Stimulated activated CD4-positive, alpha-beta T cell treated with anti-CD3 and anti-CD28 coated beads, Interleukin-4, amount 100 ng/mL, for 48 hours (primary cell): ENCODE measurements at places on chromosomes 12 and 14.

DNA sequence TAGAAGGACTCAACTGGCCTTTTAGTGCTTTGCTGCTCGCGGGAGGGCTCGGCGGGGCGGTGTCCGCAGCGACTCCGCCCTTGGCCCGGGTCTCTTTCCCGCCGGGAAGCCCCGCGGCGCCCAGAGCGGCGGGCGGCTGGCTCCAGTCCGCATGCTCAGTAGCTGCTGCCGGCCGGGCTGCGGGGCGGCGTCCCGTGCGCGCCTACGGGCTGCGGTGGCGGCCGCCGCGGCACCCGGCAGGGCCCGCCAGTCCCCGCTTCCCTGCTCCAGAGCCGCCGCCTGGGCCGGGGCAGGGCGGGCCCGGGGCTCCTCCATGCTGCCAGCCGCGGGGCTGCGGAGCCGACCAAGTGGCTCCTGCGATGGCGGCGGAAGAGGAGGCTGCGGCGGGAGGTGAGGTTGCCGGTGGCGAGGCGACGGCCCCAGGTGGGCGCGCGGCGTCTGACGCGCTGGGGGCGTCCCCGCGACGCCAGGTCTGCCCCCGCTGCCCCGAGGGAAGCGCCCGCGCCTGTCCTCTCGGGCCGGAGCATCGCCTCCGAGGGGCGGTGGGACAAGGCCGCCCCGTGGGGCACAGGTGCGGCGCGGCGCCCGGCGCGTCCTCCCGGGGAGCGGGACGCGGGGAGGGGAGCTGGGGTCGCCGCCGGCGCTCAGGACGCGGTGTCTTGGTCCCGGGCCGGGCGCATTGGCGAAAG, at the start of gene BMAL2:
Gene BMAL2, plus strand, starts transcription at position 123 of the 689 bp plus-strand sequence. Its CDS starts 237 bp downstream, at position 360.
- peak; percentile 30 for DNase-seq

DNA sequence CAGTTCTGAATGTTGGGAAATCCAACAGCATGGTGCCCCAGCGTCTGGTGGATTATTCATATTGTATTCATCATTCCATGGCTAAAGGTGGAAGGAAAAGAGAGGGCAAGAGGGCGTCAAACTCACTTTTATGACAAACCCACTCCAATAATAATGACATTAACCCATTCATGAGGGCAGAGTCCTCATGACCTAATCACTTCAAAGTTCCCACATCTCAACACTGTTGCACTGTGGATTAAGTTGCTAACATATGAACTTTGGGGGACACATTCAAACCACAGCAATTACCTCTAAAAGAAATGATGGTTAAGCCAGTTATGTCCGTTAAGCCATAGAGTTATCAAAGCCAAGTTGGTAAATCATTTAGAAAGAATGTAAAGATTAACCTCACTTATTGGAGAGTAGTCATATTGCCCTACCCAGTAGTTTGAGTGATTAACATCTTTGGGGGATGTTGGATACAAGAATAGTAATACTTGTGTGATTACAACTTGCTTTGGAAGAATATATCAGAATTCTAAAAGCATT, 212.4 kb upstream of the FLRT2 start:
- DNase-seq, result no peak

GRCh38 chr12:104641862-104642261, 185.1 kb downstream of the CHST11 start:
- DNase-seq, result no peak

DNA sequence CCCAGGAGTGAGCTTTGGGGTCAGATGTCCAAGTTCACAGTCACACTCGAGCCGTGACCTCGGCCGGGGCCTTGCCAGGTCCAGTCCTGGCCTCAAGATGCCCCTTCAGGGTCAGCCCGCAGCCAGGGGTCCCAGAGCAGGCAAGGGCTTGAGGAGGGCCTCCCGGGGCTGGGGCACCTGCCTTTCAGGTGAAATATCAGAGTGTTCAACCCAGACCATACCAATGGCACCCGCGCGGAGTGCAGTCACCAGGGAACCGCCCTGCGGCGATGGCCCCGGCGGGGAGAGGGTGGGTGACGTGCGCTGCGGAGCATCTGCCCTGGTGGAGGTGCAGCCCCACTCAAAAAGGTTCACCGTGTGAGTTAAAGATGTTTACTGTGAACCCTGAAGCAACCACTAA, 16.9 kb downstream of the LRCOL1 start:
- DNase-seq, result no peak

DNA sequence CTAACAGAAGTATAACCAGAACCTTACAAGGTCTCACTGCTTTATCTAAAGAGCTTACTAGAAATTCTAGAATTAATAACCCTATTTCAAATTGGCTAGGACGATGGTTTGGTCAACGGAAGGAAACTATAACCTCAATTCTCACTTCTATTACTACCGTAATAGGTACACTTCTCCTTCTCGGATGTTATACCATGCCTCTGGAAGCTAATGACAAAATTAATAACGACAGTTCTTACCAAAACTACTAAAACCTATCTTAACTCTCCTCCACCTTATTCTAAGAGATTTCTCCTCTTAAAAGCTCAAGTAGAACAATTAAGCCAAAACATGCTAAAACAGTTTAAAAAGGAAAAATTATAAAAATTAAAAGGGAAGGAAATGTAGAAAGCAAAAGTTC, 23.7 kb upstream of the UBC start:
- DNase-seq, result no peak

GRCh38 chr12:6958609-6959057, 7.5 kb downstream of the PTPN6 start:
- DNase-seq, result no peak

- DNase-seq, result no peak
Observed at GRCh38 chr12:95545731-95546490, 5.4 kb downstream of the USP44 start.

DNA sequence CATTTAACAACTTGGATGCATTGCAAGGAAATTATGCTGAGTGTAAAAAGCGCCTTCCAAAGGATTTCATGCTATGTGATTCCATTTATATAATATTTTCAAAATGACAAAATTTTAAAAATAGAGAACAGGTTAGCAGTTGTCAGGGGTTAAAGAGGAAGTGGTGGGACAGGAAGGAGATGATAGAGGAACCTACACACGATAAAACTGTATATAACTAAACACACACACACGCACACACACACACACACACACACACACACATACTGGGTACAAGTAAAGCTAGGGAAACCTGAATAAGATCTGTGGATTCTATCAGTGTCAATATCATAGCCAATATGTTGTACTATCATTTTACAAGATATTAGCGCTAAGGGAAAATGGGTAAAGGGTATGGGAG, 17.2 kb downstream of the TTC9 start:
- DNase-seq, result no peak

- no peak for DNase-seq
Observed at GRCh38 chr14:75044752-75045151, 6.5 kb downstream of the MLH3 start.

GRCh38 chr12:49703647-49704137, 3.5 kb downstream of the FMNL3 start:
- DNase-seq, result no peak

GRCh38 chr12:125282921-125283320, 217.7 kb downstream of the AACS start:
- DNase-seq, result no peak

DNA sequence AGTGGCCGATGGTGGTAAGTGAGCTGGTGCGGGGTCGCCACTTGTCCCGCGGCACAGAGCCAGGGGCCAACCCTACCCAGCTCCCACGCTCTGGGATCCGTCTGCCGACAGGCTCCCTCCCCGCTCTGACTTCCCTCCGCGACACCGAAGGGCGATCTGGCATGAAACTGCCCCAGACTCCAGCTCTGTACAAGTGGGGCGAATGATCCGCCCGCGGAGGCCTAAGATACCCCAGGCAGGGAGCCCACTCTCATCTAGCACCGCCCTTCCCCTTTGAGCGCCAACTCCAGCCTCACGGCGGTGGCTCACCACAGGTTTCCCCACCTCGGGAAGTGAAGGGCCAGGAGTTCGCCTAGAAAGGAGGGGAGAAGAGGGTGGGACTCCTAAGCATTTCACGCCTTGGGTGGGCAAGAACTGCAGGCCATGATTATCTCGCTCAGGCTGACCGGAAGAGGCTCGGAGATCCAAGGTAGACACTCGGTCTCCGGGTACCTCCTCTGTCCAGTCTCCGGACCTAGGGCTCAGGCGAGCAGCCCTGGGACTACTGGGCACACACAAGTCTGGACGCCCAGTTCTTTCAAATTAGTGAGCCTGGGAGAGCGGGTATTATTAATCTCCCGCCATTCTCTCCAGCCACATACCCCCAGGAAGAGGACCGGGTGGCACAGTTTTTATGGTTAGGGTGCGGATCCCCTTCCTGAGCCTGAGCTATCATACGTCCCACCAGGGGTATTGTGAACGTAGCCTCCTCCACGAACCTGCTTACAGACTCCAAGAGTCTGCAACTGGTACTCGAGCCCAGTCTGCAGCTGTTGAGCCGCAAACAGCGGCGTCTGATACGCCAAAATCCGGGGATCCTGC, 849 bp downstream of the WNT1 start:
- DNase-seq, result no peak

DNA sequence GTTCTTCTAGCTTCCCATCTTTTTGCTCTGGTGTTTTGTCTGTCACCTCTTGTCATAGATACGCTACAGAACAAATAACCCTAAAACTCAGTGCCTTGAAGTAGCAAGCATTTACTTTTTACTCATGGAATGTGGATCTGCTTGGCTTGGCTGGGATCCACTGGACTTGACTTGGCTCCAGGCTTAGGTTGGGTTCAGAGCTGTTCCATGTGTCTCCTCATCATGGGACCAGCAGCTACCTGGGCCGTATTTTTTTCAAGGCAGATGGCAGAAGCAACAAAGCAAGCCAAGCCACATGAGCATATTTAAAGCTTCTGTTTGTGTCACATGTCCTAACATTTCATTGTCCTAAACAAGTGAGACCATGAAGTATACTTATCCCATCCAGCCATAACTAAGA, 48.7 kb upstream of the ATF1 start:
- DNase-seq, result no peak

DNA sequence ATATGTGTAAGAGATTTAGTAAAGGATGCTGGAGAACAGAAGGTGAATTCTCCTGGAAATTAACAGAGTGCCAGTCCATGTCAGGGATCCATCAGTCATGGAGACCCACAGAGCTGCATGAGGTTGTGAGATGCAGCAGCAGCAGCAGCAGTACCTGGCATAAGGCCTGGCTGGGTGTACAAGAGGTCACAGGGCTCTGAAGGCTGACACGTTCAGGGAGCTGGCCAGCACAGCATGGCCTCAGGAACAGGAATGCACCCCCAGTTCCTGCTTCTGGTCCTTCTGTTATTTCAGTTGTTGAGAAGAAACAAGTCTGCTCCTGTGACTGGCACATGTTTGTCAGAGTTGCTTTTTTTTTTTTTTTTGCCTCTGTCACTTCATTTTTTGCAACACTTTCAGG, 210.8 kb downstream of the CNTN1 start:
- no peak for DNase-seq

- DNase-seq, result no peak
Observed at GRCh38 chr14:96246539-96246847, 9.5 kb upstream of the BDKRB1 start.

DNA sequence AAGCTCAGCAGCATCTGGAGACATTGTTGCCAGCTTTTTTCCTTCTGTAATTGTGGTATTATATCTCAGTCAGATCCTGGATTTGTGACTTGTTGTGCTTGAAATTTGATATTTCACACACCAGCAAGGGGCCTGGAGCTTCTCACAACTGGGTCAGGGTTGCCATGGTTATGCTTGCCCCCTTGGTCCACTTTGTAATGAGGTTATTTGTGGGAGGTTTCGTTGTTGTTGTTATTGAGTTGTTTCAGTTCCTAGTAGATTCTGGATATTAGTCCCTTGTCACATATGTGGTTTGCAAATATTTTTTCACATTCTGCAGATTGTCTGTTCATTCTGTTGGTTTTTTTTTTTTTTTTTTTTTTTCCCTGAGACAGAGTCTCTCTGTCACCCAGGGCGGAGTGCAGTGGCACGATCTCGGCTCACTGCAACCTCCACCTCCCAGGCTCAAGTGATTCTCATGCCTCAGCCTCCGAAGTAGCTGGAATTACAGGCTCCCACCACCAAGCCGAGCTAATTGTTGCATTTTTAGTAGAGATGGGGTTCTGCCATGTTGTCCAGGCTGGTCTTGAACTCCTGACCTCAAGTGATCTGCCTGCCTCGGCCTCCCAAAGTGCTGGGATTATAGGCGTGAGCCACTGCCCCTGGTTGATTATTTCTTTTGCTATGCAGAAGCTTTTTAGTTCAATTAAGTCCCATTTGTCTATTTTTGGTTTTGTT, 80.6 kb upstream of the ETV6 start:
- DNase-seq, result no peak

GRCh38 chr14:64213086-64213485, 81.1 kb downstream of the ESR2 start:
- no peak for DNase-seq

DNA sequence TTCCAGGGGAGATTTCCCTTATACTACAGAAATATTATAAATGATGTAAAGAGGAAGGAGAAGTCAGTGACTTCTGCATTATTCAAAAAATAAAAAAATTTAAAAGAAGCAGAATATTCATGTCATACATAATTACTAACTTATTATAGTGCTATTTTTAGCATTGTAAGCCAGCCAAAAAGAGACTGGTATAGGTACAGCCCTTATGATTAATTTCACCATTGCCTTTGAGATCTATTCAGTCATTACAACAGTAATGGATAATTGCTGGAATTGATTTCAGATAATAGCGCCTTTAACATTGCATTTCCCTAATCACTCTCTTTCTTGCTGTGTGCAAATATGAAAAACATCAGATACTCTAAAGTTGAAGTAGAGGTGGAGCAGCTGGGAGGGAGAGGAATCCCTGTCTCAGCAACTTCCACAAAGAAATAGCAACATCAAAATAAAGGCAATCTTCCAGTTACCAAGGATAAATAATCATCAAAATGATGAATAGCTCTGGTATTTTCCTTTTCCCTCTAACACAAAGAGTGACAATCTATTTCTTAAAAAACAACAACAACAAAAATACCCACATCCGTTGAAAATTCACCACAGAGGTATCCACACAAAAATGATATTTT, 71.8 kb upstream of the OVCH1 start:
- DNase-seq, result no peak

- no peak for DNase-seq
Observed at GRCh38 chr12:91009319-91009950, 4.7 kb upstream of the EPYC start.

DNA sequence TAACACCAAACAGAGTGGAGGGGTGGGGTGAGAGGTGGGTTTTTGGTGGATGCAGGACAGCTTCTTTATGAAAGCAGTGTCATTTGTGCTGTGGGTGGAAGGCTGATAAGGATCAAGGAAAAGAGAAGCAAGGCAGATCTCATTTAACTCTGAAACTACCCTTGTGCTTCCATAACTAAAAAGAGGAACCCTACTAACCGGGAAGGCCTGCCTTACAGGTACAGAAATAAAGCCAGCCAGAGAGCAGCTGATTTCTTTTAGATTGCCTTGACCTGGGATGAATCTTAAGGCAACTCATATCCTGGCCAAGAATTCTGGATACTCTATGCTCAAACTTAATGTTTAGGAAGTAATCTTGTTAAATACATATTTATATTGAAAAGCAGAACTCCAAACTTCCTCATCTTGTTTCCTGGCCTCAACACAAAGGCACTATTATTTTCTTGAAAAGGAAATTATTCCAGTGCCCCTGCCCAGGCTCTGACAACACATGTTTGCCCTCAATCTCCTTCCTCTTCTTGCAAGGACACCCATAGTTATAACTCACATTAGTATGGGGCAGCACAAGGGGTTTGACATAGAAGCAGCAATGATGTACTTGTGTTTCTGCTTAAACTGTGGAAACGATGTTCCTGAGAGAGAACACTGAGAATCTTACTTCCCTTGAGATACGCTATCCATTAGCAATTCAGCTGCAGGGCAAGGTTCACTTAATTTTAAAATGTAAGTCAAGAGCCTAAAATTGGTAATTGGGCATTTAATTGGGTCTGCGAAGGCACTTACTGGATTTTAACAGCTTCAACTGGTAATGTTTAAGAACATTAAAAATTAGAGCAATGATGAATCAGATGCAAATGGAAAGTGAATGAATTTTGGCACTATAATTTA, 173.7 kb downstream of the STXBP6 start:
- no peak for DNase-seq
